ENCODE measurements at places on chromosomes 11 and 22.
A peak's percentile ranks its signal among the peaks of the same experiment; 100 is the strongest.

DNA sequence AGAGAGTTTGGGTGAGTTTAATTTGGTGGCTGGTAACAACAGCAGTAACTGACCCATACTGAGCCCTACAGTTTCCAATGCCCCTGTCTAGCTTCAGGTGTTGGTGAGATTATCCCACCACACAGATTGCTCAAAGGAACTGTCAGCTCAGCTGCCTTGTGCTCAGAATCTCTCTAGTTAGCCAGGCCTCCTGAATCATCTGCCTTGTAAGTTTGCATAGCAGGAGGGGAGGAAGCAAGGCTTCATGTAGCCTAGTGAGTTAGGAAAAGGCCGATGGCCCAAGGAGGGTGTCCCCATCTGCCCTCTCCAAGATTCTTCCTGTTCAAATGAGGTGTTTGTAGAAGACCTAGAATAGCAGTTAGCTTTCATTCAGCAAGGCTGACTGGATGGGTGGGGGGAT lies 74.3 kb downstream of the MICAL2 start:
- no peak for DNase-seq

- no peak for DNase-seq
Observed at GRCh38 chr11:30333405-30333804, 10.5 kb downstream of the ARL14EP start.

DNA sequence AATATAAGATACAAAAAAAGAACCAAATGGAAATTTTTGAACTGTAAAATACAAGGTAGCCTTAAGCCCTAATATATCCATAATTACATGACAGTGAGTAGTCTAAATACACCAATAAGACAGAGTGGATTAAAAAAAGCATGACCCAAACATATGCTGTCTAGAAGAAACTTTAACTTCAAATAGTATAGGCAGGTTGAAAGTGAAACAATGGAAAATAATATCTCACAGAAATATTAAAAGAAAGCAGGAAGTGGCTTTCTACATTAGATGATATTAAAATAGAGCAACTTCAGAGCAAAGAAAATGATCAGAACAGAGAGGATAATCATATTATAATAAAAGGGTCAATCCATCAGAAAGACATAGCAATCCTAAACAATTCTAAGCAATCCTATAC lies 21.8 kb downstream of the DCUN1D5 start:
- DNase-seq = no peak

GRCh38 chr11:105100206-105100605 lies 39.4 kb downstream of the CARD18 start:
- DNase-seq = no peak

DNA sequence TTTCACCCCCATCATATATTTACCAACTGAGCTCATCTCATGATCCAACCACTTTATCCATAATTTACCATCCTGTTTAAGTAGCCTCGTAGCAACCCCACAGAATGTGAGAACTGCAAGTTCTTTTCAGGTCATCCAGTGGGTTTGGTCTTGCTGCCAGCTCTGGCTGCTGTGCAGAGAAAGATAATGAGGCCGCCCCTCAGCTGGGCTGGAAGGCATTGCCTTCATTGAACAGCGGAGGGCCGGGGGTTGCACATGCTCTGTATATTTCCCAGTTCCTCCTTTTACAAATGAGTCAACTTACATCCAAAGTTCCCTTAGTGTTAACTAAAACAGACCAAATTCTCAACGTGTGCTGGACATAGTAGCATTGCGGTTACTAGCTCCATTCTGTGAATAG lies 96.7 kb downstream of the SYN3 start:
- DNase-seq = no peak

- DNase-seq = peak; percentile 3
Observed at GRCh38 chr22:19955241-19956128, 13.9 kb upstream of the TXNRD2 start.

GRCh38 chr11:16790486-16791190 lies 52.2 kb downstream of the C11orf58 start:
- DNase-seq = no peak

GRCh38 chr22:30481711-30482110 lies 9.9 kb upstream of the SEC14L3 start:
- no peak for DNase-seq
